ENCODE measurements at places on chromosomes 2 and 18.

DNA sequence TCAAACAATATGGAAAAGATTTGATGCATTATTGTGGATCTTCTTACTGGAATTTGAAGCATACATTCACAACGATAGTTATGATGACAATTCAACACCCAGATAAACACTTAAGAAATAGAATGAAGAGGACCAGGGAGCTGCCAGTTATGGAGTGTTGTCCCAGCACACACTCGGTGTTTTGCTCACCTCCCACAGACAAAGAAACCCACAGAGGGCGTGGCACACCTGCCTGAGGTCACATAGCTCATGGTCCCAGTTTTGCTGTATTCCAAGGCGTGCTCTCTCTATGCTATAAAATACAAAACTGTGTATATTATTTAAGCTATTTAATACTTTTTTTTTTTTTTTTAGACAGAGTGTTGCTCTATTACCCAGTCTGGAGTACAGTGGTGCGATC lies 31.1 kb downstream of the EFR3B start:
- DNase-seq, result no peak

DNA sequence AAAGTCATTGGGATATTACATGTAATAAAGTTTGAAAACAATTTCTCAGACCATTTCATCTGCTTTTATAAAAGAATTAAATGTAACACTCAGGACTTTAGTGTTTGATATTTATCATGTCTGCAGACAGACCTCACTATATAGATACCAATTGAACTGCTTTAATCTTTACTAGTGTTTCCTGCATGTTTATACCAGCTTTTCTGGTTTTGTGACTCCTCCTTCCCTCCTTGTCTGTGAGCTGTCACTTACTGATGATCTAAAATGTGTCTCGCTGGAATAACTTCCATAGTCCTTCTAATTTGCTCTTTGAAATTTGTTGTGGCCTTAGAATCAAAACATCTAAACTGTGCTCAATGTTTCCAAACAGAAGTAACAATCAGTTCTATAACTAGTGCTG lies 71.3 kb upstream of the TWSG1 start:
- no peak for DNase-seq

GRCh38 chr2:8137801-8138200 lies 544.1 kb upstream of the ID2 start:
- no peak for DNase-seq

DNA sequence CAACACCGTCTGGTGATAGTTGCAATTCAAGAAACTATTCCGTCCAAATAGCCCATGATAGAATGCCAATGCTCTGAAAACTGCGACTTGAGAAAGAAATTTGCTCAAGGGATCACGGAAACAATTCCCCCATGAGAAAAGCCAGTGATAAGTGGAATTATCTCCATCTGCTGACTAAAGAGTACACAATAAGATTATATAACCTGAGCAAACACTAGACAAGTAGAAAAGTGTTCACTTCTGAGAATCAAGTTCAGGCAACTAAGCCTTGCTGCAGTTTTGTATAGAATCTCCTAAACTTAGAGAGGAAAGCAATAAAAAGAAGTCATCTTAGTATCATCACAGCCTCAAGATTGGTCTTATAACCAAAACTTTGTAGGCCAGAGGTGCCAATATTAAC lies 336.3 kb upstream of the NRXN1 start:
- DNase-seq, result no peak

GRCh38 chr2:46841621-46842020 lies 74.0 kb downstream of the MCFD2 start:
- DNase-seq, result no peak

DNA sequence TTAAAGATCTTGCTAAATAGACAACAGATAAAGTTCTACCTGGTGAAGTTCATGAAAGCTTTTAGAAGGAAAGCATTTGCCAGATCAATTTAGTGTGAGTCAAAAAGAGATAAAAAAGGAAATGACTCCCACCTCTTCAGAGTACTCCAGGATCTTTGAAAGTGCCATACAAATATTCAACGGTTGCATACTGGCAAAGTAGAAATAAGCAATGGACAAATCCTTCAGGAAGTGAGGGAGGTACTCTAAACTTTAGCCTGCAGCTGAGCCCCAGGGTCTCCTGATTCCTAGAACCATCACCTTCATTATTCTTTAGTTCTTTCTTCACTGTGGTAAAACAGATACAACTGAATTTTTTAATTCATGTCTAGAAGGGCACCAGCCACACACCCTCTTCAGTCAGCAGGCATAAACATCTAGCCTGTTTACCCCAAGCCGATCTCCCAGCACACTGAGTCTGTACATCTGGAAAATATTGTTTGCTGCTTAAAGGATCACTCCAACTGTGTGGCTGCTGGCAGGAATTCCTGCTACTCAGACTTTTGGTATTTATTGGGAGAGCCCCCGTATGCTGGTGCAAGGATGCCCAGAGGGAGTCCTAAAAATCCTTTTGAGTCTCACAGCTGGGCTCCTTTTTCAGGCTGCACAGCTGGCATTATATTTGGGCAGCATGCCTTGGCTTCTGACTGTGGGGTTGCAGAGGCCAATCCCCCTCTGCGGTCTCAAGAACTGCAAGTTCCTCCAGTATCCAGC lies 72.3 kb upstream of the SESTD1 start:
- no peak for DNase-seq

DNA sequence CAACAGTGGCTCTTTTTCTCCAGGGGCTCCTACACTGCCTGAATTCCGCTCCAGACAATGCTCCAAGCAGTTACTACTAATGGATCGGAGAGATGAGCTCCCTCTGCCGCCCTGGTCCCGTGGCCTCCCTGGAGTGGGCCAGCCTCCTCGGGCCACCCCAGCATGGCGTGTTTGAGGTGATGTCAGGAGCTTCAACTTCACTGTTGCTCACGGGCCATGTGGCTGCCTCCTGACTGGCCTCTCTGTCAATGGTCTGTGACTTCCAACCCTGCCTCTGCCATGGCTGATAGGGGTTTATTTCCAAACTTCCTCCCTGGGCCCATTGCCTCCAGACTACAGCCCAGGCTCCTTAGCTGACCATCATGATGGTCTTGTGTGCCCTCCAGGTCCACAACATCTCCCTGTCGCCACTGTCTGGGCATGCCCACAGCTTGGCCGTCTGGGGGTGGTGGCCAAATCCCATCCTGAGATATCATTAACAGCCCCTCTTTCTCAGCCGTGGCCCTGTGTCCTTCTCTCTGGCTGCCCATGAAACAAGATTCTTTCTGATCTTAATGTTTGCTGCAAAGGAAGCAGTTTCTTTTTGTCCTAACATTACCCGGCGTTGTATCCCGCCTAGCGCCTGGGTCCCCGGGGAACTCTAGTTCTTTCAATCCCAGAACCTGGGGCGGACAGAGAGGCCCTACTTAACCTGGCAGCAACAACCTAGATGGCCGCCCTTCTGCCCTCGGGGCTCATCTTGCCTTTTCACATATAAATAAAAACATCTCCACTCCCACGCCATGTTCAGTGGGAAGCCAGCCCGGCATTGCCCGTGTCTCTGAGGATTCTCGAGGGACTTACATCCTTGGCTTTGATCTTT lies 38.1 kb downstream of the ATOH8 start:
- no peak for DNase-seq

- DNase-seq, result no peak
Measured at GRCh38 chr2:70431716-70432347, 121.8 kb downstream of the TGFA start.

DNA sequence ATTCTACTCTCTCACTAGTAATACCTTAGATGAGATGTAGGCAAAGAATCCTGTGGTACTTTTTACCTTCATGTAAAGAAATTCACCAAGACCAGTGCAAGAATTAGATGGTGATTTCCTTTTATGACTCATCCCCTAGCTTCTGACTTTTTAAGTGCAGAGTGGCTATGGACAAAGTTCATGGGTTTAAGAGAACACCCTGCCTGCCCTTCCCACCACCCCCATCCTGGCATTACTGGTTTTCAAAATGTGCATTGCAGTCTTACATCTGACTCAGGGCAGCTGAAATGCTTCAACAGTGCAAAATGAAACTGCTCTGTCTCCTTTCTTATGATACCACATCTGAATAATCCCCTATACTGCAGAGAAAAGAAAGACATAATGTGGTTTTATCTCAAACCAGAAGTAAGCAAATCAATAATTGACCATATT lies 22.6 kb downstream of the MAIP1 start:
- no peak for DNase-seq

DNA sequence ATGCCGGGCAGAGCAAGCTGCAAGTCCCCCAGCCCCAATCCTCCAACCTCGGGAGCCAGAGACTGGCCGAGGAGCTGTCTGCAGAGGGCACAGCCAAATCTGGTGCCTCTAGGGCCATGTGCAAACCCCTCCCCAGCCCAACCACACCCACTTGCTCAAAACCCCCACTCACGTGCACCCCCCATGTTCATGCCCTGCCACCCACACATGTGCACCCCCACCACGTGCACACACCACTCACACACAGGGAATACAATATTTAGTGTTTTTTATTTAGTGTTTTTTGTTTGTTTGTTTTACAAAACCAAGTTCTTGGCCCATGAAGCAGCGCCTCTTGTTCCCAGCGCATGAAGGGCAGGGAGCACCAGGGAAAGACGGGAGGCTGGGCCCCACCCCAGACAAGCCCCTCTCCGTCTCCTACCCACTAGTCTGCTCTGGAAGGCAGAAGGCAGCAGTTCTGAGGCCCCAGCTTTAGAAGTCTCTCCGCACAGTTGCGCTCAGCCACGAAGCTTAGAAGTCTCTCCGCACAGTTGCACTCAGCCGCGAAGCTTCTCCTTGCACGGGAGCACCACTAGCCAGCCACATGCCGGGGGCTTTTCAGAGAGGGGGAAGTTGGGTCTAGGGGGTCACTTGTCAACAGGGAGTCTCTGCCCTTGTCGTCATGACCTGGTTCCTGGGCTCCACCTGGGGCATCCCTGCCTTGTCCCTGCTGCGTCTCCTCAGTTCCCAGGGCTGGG lies 276.1 kb upstream of the HDAC4 start:
- no peak for DNase-seq

GRCh38 chr2:209322905-209323512 lies 100.8 kb upstream of the MAP2 start:
- no peak for DNase-seq

- DNase-seq, result no peak
Measured at GRCh38 chr2:235688511-235689426, 194.9 kb downstream of the AGAP1 start.

- no peak for DNase-seq
Measured at GRCh38 chr2:206275312-206276055, 1.0 kb downstream of the ZDBF2 start.
